Mesangial cell (primary cell): ENCODE measurements at places on chromosomes 7 and 10. TPM values are rescaled to one million over a fixed set of nuclear protein-coding genes. Genes with fewer than 3 reads are reported as not detected.

The OR2A12 gene
- total RNA-seq: not detected in 2 replicates

The ABCB4 gene
- total RNA-seq: 2.9 and 7.6 TPM in 2 replicates

The CCDC6 gene
- 19.9 and 28.1 TPM in 2 replicates for total RNA-seq

The UNC5B gene
- total RNA-seq: 2.9 and 16.1 TPM in 2 replicates

The TMEM176A gene
- 1.1 TPM in 1 of 2 replicates, not detected in the other for total RNA-seq

The GTF2IRD1 gene
- total RNA-seq: 25.9 and 57.0 TPM in 2 replicates

The NKX2-3 gene
- total RNA-seq: not detected in 2 replicates

The SCIN gene
- total RNA-seq: 0.49 and 8.6 TPM in 2 replicates

The LBX1 gene
- total RNA-seq: not detected in 2 replicates

The MOGAT3 gene
- total RNA-seq: not detected in 2 replicates

The SPDYE1 gene
- total RNA-seq: not detected in 2 replicates

The PVRIG gene
- not detected in 2 replicates for total RNA-seq

The LRRC61 gene
- 21.7 and 40.2 TPM in 2 replicates for total RNA-seq

The TYW1B gene
- total RNA-seq: 0.76 and 0.98 TPM in 2 replicates

The AGR2 gene
- 0.13 and 1.6 TPM in 2 replicates for total RNA-seq

The ADAMTS14 gene
- 1.6 and 2.5 TPM in 2 replicates for total RNA-seq

The FGF8 gene
- total RNA-seq: not detected in 2 replicates

The GRM3 gene
- not detected in 2 replicates for total RNA-seq

The SLC12A9 gene
- total RNA-seq: 24.4 and 26.5 TPM in 2 replicates

The CRYGN gene
- total RNA-seq: 1.3 TPM in 1 of 2 replicates, not detected in the other

The LIPK gene
- total RNA-seq: not detected in 2 replicates

The ASAH2 gene
- total RNA-seq: under 0.01 and 0.33 TPM in 2 replicates

The NRCAM gene
- total RNA-seq: 0.98 and 4.9 TPM in 2 replicates

The OR2A1 gene
- 0.13 and 0.33 TPM in 2 replicates for total RNA-seq

The CYP3A4 gene
- total RNA-seq: under 0.01 TPM in 1 of 2 replicates, not detected in the other

The GIMAP4 gene
- total RNA-seq: not detected in 2 replicates

The IDI2 gene
- not detected in 2 replicates for total RNA-seq

The TFPI2 gene
- 15.0 and 126 TPM in 2 replicates for total RNA-seq

The FAM25G gene
- not detected in 2 replicates for total RNA-seq

The BLNK gene
- not detected in 2 replicates for total RNA-seq

The PRRT4 gene
- total RNA-seq: 0.13 TPM in 1 of 2 replicates, not detected in the other

The PLAU gene
- total RNA-seq: 122 and 154 TPM in 2 replicates

The RPEL1 gene
- total RNA-seq: not detected in 2 replicates

The FXYD4 gene
- total RNA-seq: not detected in 2 replicates

The GDF2 gene
- total RNA-seq: not detected in 2 replicates

The GPER1 gene
- 2.6 and 2.9 TPM in 2 replicates for total RNA-seq

The SPDYE11 gene
- not detected in 2 replicates for total RNA-seq

The MMD2 gene
- total RNA-seq: not detected in 2 replicates

The ADRB1 gene
- total RNA-seq: not detected in 2 replicates
